ENCODE measurements at places on chromosomes 3 and 15.

DNA sequence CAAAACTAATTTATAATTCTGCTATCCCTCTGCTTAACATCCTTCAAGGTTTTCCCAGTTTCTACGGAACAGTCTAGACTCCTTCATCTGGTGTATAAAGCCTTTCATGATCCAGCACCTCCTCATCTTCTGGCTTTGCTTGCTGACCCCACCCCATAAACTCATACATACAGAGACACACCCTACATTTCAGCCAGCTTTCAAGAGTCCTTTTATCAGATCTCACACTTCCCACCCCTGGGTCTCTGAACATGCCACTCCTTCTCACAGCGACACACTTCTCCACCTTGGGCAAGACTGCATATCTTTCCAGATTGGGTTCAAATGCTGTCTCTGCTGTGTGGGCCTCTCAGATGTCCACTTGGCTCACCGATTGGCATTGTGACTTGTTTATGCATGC, 166.8 kb upstream of the LPP start:
- no peak for DNase-seq

DNA sequence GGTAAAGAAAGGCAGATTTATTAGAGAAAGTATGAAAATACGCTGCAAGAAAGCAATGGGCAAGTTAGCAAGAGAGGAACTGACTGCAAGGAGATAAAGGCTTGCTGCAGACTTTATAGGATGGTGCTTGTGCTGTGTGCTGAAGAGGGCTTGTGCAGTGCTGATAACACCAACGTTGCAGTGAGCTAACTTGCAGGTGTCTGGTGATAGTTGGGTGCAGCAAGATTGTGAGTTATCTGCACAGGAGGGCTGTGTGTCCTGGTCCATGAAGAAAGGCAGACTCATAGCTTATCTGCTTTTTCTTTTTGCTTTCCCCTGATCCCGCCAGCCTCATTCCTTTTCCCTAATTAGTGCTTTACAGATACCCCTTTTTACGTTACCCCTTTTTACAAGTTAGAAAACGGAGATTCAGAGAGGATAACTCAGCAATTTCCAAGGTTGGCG, 58.0 kb upstream of the ZNF148 start:
- DNase-seq = no peak

- DNase-seq = no peak
Observed at GRCh38 chr15:57526615-57527014, 65.1 kb upstream of the MYZAP start.

- no peak for DNase-seq
Observed at GRCh38 chr3:160980740-160981139, 124.4 kb downstream of the B3GALNT1 start.

DNA sequence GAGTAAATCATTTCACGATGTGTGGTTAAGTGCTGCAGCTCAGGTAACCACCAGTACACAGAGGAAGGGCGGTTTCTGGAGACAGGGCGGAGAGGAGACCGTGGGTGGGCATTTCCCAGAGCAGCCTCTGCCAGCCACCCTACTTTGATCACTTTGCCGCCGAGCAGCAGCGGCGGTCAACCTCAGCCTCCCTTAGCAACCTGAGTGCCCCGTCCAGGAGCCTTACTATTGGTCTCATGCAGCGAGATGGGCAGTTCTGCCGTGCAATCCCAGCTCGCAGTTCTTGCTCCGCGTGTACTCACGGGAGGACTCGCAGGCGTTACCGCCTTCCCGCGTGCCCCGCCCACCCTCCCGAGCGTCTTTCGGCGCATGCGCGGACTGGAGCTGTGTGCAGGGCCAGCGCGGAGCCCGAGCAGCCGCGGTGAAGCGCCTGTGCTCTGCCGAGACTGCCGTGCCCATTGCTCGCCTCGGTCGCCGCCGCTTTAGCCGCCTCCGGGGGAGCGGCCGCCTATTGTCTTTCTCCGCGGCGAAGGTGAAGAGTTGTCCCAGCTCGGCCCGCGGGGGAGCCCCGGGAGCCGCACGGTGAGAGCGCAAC, at the start of gene AKAP13:
Gene AKAP13, plus strand, starts transcription at position 387 of the 595 bp plus-strand sequence. CDS start 105,118 bp downstream, outside the sequence.
- peak; percentile 95 for DNase-seq

DNA sequence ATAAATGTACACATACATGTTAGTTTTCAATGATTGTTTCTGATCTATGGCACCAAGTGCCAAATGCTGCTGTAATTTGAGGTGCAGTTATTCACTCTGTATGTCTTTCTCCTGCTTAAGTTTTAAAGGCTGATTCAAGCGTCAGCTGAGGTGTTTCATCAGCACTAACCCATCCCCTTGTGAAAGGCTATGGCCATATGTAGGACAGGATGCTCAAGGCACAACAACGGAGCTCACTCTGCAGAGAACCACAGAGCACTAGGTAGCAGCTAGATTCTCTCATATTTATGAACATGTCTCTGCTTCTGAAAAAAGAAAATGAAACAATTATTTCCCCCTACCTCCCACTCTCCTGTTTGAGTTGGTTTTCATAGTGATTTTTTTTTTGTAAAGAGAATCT, 340.0 kb upstream of the TMCO5A start:
- no peak for DNase-seq

DNA sequence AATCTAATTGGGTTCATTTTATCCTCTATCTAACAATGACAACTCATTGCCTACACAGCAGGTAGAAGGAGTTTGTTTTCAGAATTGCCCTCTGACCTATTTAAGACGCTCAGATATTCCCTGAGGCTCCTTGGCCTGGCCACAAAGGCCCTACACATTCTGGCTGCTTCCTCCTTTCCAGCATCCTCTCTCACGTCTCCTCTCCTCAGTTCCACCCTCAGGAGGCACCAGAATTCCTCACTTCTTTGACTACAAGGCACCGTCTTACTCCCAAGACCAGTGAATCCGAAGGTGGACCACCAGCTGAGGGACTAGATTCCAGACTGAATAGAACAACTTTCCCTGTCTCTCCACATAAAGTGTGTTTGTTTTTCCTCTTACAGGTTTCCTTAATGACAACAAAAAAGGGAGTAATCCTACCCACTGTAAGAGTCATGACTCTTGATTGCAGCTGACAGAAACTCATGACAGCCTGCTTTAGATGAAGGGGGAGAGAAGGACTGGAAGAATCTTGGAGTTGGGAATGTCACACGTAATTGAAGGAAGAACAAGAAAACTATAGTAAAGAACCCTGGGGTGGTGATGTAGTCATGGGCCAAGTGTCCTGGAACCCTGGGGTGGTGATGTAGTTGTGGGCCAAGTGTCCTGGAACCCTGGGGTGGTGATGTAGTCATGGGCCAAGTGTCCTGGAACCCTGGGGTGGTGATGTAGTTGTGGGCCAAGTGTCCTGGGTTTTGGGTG, 22.0 kb upstream of the MUC20 start:
- no peak for DNase-seq

- DNase-seq = peak; percentile 44
Observed at GRCh38 chr15:51192521-51193280, 98.0 kb upstream of the TNFAIP8L3 start.

DNA sequence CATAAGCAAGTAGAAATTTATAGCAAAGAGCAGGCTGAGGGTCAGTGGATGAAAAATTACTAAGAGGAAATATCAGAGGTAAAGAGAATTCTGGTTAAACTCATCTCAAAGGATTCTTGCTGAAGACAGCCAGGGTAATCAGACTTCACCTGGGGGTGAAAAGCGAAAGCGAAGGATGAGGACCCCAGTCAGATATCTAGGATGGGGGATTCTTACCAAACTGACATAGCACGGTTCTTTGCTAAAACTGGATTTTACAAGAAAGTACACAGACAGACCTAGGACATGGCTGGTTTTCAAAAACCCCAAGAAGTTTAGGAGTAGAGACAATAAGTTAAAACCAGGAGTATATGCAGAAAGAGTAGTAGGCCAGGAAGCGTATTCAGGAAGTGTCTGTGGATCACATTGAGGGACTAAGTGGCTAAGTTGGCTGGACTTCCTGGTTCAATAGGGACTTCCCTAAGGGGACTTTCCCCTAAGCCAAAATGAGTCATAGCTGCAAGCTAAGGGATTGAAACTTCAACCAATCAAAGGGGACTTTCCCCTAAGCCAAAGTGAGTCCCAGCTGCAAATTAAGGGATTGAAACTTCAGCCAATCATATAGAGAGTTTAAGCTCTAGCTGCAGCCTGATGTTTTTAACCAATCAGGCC, 2.4 kb upstream of the CFAP91 start:
- DNase-seq = no peak

- no peak for DNase-seq
Observed at GRCh38 chr15:85950101-85950500, 129.6 kb upstream of the AGBL1 start.

- no peak for DNase-seq
Observed at GRCh38 chr3:15797642-15798303, at the start of gene ANKRD28. TSS of gene ANKRD28 (minus strand) at chr3:15797979. CDS start at chr3:15796521, 1,458 bp downstream.

DNA sequence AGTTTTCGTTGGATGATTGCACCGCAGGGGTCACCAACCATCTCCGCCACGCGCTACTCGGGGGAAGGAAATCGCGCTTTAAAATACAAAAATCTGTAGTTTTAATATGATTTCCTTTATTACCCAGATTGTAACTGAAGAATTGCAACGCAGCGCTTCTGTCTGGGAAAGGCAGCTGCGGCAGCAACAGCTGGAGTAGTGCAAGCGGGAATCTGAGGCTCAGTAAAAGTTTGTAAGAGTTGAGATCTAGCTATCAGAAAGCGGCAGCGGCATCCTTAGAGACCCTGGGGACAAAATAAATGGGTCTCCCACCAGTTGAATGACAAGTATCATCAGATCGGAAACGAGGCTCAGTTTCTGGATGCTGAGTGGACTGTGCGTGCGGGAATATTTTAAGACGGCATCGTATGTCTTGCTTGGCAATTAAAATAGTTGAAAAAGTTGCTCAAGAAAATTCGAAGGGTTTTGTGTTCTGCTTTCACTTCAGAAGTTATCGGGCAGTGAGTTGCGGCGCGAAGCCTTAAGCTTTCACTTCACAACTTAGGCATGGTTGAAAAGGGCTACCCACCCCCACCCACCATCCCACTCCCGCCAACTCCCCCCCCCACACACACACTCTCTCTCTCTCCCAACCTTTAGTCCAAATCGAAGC, 2.7 kb downstream of the MECOM start:
- no peak for DNase-seq

DNA sequence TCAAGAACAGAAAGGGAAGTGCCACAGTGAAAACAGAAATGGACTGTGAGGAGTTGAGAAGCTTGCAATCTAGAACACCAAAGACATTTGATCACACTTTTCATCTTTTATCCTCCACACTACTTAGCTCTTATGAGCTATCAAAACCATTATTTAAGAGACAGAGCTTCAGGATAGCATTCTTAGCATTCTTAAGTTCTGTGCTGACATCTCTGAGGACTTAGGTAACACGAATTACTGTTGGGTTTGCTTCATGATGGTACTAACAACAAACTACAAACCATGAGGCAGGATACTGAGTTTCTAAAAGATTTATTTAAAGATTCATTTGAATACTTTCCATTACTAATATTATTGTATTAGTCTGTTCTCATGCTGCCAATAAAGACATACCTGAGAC, 1038.6 kb downstream of the TUSC7 start:
- DNase-seq = no peak

GRCh38 chr15:86036243-86036642, 43.4 kb upstream of the AGBL1 start:
- no peak for DNase-seq

DNA sequence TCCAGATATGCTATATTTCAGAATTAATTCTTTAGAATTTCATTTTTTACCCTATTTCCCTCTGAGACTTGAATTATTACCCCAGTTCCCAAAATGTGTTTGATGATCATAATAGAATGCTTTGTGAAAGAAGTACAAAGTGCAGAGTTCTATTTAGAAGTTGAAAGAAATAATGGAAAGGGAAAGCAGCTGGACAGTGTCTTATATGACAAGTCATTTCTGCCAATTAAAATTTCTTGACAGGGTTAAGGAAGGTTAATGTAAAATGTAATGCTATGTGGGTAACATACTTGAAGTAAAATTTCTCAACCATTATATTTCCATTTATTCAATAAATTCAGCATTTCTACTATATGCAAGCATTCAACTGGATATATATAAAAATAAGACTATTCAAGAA, 33.1 kb downstream of the FGF7 start:
- DNase-seq = no peak

GRCh38 chr3:83946554-83946953, 1012.2 kb upstream of the CADM2 start:
- DNase-seq = no peak

DNA sequence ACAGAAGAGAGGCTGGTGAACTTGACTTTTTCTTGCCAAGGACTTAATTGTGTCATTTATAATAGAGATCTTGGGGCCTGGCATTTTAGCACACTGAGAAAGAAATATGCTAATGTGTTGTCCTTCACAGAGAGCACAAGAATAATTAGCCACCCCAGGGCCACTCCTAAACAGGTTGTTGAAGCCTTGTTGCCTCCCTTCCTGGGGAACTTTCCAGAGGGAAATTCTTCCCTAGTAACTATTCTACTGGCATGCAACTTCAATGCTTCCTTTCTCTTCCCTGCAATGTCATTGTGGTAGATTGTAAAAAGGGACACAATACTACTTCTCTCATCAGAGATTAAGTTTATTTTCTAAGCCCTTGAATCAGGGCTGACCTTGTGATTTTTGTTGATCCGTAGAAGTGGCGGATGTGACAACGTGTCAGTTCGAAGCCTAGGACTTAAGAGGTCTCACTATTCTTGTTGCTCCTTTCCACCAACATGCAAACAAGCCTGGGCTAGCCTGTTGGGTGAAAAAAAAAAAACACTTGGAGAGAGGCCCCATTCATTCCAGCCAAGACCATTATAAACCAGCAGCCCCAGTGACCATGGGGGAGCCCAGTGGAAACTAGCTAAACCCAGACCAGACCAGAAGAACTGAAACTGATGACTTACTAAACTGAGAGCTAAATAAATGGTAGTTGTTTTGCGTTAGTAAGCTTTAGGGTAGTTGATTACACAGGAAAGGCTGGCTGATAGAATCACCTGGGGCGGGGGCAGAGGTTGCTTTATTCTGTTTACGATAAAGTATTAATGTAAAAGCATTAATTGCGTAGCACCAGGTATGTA, 287.2 kb downstream of the SHQ1 start:
- no peak for DNase-seq

DNA sequence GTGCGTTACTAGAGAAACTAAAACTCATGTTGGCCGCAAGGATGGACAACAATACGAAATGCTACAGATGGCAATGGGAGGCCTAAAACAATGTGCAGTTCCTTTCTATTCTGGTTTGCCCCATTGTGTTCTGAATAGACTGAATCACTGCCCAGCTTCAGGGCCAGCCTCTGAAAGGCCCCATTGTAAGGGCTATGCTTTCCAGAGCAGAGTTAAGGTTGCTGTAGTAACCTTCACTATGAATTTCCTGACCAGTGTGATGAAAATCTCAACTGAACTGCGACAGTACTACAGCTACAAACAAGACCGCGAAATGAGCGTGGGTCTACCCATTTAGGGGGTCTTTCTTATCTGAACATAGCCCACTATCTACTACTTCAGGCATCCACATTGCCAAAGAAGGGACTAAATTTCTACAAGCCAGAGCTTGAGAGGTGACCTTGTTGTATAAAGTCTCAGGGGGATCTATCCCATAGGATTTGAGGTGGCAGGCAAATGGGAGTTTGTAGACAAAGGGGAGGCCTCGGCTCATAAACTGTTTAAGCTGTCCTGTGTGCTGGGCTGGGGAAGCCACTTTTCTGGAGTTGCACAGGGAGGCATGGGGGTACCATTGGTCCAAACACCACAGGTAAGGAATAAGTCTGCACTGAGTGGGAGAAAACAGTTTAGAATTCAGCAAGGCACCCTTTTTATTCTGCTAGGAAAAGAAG, 80.1 kb downstream of the MYO1E start:
- DNase-seq = no peak
